T-cell (primary cell): ENCODE measurements at places on chromosomes 3 and 15.
A peak's percentile ranks its signal among the peaks of the same experiment; 100 is the strongest.

- no peak for DNase-seq
Observed at GRCh38 chr3:77917225-77917624, 877.3 kb downstream of the ROBO2 start.

- DNase-seq, result peak; percentile 59
Observed at GRCh38 chr15:74438721-74439316, 5.1 kb upstream of the SEMA7A start.

GRCh38 chr15:48722764-48723661 is 77.5 kb upstream of the FBN1 start:
- DNase-seq, result no peak

- peak; percentile 60 for DNase-seq
Observed at GRCh38 chr15:74776821-74777768, 4.8 kb upstream of the CSK start.

- DNase-seq, result no peak
Observed at GRCh38 chr3:162122405-162122804, 625.8 kb downstream of the OTOL1 start.

GRCh38 chr15:57696146-57696545 is 10.4 kb upstream of the POLR2M start:
- no peak for DNase-seq

GRCh38 chr3:129289201-129289921 is 10.7 kb downstream of the HMCES start:
- no peak for DNase-seq

DNA sequence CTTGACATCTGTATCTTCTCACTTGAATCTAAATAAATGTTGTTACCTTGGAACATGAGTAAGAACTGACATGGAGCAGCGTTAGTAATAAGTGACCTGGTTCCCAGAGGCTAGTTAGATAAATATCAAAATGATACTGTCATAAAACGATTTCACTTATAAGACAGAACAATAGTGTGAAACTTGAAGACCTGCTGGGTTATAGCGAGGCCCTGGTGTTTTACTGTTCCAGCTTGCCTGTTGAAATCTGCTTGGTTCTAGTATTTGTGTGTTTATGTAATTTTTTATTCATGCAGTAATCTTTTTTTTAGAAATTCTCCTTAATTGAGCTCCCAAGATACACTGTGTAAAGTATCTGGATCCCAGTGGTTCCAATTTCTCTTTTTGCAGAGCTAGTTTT is 129.4 kb downstream of the CACNA2D3 start:
- no peak for DNase-seq

GRCh38 chr3:128878011-128878457 is 1.4 kb upstream of the ACAD9 start:
- DNase-seq, result no peak
